ENCODE measurements at places on chromosomes 5 and 9.

GRCh38 chr5:138789771-138790242, 36.6 kb downstream of the CTNNA1 start:
- no peak for DNase-seq

- DNase-seq: no peak
Measured at GRCh38 chr5:143244000-143244736, 159.3 kb downstream of the NR3C1 start.

- no peak for DNase-seq
Measured at GRCh38 chr5:31225118-31225517, 31.6 kb downstream of the CDH6 start.

DNA sequence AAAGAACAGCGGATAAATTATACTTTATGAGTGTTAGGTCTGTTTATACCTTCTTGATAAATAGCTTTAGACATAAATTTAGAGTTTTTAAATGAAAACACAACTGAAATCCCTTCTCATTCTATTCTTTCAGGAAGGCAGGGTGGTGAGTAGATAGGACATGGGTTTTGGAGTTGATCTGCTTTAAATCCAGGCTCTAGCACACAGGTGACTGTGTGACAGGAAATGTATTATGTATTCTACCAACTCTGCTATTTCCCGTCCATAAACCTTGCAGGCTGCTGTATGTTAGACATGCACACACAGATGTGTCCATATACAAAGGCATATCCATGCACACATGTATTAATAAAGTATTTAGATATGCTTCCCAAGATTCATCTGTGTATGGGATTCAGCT, 19.3 kb upstream of the CARTPT start:
- no peak for DNase-seq

DNA sequence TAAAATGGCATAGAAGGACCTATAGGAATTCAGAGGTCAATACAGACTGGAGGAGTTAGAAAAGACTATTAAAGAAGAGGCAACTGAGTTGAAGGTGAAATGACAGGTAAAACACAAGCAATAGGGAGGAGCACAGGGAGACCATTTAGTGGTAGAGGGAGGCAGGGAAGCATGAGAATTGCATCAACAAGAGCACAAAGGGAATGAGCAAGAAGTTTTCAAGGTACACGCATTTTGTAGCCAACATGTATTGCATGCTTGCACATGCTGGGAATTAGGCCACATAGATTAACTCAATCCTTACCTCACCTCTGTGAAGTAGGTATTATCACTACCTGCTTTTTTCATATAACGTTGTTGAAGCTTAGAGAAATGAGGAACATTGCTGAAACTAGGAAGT, 42.3 kb downstream of the PLPP1 start:
- DNase-seq: no peak

GRCh38 chr5:61081741-61082140, 80.5 kb downstream of the SMIM15 start:
- DNase-seq: no peak

DNA sequence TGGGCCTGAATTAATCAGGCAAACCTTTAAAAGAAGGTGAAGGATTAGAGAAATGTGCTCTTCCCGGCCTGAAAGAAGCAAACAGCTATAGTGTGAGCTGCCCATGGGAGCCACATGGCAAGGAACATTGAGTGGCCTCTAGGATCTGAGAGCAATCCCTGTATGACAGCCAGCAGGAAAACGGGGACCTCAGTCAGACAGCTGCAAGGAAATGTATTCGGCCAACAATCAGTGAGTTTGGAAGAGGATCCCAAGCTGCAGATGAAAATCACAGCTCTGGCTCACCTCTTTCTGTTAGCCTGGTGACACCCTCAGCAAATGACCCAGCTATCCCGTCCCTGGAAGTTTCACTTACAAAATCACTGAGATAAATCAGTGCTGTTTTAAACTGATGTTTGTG, 309.2 kb downstream of the SH3GL2 start:
- no peak for DNase-seq

DNA sequence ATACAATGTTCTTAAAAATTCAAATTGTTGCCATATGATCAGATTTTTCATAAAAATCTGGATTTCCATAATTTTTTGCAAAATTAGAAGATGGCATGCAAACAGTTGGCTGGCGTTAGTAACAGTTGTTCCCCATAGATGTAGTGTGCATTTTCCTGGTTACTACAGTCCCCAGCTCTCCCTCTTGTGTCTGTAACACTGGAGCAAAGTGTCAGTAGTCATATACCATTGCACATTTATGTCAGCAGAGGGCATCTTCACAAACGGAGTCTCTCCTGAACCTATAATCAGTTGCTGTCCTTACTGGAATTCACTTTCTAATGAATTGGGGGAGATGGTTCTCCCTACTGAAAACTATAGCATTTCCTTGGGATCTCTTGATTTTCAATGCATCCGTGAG, 44.7 kb upstream of the DMAC1 start:
- peak; percentile 47 for DNase-seq

DNA sequence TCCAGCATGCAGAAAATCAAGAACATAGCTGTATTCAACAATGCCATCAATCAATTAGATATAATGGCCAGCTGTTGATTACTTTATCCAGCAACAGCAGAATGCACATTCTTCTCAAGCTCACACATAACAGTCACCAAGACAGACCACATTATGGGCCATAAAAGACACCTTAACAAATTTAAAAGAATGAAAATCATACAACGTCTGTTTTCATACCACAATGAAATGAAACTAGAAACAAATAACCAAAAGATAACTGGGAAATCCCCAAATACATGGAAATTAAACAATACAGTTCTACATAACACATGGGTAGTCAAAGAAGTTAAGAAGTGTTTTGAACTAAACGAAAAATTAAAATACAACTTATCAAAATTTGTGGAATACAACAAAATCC, 130.9 kb upstream of the GNA14 start:
- no peak for DNase-seq

- no peak for DNase-seq
Measured at GRCh38 chr5:113232667-113233066, 202.1 kb downstream of the TSSK1B start.

DNA sequence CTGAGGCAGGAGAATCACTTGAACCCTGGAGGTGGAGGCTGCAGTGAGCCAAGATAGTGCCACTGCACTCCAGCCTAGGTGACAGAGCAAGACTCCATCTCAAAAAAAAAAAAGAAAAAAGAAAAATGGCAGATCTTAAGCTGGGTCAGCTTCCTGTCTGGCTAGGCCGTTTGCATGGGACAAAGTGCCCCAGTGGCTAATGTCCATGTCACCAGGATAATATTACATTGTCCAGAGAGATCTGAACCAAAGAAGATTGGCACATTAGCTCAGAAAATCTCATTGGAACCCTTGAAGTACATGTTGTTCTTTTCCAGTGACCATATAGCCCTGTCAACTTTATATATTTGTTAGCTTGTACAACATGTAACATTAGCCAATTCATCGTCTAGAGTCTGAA, 59.2 kb upstream of the DAB2IP start:
- no peak for DNase-seq

GRCh38 chr5:175417384-175417783, 26.6 kb downstream of the DRD1 start:
- DNase-seq: no peak

DNA sequence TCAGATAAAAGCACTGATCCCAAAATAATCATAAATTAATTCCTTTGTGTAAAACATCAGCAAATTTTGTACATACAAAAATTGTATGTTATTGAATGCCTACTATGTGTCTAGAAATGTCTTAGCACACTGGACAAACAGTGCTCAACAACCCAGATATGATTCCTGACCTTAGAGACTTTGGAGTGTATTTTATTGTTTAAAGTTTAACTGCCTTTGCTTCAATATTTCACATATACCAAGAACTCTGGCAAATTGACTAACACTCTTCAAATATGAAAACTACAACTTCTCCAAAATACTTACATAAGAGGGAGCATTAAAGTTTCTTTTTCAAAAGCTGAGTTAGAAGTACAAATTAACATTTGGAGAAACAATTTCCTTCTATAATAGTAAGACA, 231.9 kb downstream of the MLLT3 start:
- DNase-seq: no peak

DNA sequence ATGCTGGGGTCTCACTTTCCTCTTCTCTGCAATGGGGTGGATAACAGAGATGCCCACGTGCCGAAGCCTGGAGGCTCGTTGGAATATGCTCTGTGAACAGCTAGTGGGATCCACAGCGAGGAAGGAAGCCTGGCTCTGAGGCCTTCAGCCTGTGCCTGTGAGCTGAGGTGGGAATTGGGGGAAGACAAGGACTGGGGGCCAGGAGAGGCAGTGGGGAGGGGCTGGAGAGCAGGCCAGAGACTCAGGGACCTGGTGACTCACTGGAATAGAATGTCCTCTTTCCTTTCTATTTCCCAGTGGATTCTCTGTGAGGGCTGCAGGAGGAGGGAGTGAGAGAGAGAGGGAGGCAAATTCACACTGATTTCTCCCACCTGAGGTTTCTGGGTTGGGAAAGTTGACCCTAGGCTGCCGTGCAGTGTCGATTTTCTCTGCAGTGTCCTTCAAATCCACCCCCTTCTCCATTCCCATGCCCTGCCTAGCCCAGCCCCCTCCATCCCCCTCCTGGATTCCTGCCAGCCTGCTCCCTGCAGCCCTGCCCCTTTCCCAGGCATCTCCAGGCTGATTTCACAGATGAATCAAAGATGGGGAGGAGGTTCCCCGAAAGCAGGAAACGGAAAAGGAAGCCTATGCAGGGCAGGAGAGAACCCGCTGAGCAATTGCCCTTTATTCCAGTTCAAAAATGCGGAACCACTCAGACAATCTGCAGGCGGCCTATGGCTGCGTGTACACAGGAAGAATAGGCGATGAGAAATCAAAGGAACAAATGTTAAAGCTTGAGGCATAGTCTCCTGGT, 1.4 kb upstream of the SPAAR start:
- DNase-seq: no peak

DNA sequence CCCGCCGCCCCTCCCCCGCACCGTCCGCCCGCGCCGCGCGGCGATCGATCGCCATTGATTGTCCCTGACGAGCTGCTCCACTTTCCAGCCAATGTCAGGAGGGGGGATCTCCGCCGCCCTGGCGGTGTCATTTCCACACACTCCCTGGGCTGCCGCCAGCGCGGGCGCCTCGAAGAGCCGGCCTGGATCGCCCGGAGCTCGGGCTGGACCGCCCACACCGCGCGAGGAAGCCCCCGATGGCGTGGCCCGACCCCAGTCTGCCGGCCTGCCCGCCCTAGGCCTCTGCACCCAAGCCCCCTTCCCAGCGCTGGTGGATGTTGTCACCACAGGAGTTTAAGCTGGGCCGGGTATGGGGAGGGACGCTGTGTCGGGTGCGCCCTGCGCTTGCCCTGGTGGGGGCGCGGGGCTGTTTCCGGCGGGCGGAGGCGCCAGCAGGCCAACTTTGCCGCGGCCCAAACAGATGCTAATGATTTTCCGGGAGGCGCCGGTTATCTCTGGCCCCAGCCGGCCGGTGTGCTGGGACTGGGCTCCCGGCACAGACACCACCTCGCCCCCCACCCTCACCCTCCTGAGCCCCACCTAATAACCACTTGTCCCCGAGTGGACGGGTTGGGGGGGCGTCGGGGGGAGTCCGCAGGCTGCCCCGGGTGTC, 10.6 kb upstream of the CXXC5 start:
- DNase-seq: peak; percentile 79

GRCh38 chr5:40441733-40442132, 238.0 kb upstream of the PTGER4 start:
- DNase-seq: no peak

DNA sequence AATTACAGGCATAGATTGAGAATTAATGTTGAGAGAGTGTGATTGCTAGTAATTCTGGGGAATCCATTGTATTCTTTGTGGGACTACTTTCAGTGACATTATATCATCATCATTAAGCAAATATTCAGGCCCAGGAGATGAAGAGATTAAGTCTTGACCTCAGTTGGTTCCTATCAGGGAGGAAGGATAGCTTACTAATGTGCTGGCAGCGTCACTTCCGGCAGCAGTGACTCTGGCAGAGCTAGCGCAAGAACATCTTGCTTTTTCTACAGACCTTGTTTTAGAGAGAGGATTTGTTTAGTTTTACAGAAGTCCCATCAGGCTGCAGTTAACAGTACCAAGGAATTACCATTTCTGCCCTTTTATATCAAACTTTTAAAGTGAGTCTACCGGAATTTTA, 20.3 kb downstream of the OSTF1 start:
- no peak for DNase-seq

DNA sequence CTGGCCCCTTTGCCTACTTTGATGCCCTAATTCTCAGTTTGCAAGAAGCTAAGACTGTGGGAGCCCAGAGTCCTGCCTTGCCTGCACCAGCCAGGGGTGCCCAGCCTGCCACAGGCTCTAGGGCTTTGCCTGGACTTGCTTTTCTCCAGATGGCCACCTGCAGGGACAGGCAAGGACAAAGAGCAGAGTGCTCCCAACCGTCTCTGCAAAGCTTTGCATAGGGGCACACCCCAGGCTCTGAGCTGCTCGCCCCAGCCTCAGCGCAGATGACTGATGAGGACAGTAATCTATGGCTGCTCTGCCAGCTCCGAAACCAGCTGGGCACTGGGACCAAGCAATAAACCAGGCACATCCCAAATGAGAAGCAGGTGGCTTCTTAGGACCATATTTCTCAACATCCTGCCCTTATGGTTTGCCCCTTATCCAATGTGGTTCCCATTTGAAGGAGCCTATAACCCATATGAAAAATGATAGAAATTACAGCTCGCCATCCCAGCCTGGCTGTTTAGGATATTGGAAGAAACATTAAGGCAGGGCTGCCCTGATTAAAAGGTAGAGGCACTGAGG, 25.4 kb upstream of the TCF7 start:
- DNase-seq: no peak

- DNase-seq: no peak
Measured at GRCh38 chr9:109602987-109603386, 104.9 kb upstream of the PTPN3 start.
